ENCODE measurements at places on chromosomes 6 and 20. TPM values are rescaled to one million over a fixed set of nuclear protein-coding genes. Genes with fewer than 3 reads are reported as not detected.

- no peaks in the 10 kb centered on the region for H3K27me3 ChIP-seq
- no peaks in the 10 kb centered on the region for H3K36me3 ChIP-seq
- DNase-seq: no peak
- H3K4me3 ChIP-seq: peak overlapping the region; percentile 4
Measured at GRCh38 chr20:19937651-19938420, 79.3 kb upstream of the NAA20 start.

CLVS2 gene
- not detected for total RNA-seq

DNA sequence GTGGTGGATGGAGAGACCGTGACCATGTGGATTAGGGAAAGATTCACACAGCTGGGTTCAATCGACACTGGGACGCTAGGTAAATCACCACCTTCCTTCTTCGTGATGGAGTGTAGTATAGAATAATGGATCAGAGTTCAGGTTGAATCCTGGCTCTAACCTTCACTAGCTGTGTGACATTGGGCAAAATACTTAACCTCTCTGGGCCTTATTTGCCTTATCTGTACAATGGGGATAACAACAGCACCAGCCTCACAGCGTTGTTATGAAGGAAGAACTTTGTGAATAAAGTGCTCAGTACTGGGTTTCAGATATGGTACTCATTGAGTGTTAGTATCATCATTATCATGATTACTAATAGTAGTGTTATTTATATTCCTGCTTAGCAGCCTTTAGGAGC, 126.1 kb upstream of the AKAP12 start:
- H3K27ac ChIP-seq: no peak overlapping the region
- H3K4me3 ChIP-seq: no peak overlapping the region
- H3K4me1 ChIP-seq: no peaks in the 10 kb centered on the region
- no peak for DNase-seq
- H3K36me3 ChIP-seq: no peaks in the 10 kb centered on the region

DNA sequence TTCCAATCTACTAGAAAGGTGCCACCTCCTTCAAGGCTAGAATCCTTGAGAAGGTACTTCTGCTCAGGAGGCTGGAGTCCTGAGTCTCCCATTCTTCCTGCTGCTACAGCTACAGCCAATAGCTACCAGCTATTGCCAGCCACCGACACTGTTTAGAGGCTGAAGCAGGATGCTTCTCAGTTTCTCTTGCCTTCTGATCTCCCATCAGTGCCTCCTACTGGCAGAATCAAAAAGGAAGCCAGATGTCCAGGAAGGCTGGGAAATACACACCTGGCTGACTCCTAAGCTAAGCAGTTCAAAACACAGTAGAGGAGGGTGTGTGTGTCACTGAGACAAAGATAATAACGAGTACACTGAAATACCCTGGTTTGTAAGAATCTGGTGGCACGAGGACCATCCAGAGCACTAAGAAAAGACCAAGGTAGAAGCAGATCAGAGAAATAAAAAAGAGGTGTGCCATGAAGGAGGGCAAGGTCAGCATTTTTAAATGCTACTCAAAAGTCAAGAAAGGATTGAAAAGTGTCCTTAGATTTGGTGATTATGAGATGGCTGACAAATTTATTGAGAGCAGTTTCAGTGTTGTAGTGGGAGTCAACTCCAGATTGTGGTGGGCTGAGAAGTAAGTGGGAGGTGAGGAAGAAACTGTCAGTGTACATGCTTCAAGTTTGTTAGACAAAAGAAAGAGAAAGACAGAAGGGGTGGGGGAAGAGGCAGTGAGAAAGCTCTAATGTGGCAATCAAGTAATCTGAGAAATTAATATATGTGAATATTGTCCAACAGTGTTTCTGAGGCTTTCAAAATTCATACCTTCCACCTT, 2.3 kb upstream of the HLA-DMA start:
- H3K27ac ChIP-seq: no peak overlapping the region
- H3K4me1 ChIP-seq: peaks cover 33% of the 10 kb centered on the region
- no peak for DNase-seq
- no peaks in the 10 kb centered on the region for H3K36me3 ChIP-seq

DNA sequence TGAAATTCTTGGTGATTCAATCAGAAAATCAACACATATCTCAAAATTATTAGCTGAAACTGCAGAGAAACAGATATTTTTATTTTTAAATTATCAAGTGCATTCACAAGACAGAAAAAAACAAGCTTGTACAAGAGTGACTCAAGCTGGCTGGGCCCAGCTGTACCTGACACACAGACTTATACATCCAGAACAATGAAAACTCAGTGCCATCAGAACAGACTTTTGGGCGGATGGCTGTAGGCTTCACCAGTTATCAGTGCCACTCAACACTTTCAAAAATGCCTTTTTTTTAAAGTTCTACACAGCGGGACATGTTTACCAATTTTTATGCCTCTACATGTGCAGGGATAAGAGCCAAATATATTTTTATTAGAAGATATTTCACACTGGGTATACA, 102.8 kb downstream of the MYB start:
- H3K27me3 ChIP-seq: no peaks in the 10 kb centered on the region
- H3K4me3 ChIP-seq: no peak overlapping the region
- H3K27ac ChIP-seq: no peak overlapping the region
- no peak for DNase-seq

GRCh38 chr6:51459958-51460357, 627.5 kb downstream of the PKHD1 start:
- H3K4me3 ChIP-seq: no peak overlapping the region
- H3K4me1 ChIP-seq: no peaks in the 10 kb centered on the region
- H3K27ac ChIP-seq: no peak overlapping the region

DNA sequence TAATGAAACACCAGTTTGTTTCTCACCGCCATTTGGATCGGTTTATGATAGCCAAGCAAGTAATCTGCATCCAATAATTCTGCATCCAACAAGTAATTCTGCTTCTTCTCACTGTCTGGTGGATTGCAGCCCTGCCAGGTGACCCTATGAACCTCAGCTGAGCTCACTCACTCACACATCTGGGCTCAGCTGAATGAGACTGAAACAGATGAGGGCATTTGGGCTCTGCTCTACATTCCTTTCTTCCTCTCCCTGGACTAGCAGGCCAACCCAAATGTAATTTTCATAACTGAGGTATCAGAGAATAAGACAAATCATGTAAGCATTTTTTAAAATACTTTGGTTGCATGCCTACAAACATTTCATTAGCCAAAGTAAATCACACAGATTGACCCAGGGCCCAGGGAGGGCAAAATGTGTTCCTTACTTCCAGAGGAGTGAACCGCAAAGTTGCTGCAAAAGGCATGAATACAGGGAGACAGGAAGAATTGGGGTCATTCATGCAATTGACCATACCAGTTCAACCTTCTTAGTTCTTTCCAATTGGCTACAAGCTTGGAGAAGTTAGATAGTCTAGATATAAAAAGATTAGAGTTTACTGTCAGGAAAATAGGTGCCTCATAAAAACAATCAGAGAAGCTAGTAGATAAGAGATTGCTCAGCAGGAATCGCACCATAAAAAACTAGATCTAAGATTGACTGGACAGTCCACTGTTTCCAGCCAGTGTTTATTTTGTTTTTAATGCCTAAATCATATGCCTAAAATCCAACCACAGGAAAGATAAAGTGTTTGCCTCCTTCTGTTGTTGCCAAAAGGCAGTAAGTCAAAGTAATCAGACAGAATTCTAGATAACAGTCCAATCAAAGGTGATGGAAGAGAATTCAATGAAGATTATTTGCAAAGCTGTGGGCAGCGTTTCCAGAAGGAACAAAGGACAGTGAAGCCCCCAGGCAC, 43.7 kb downstream of the CBLN4 start:
- H3K27ac ChIP-seq: no peak overlapping the region
- no peaks in the 10 kb centered on the region for H3K36me3 ChIP-seq
- no peak for DNase-seq
- no peaks in the 10 kb centered on the region for H3K4me1 ChIP-seq
- H3K4me3 ChIP-seq: no peak overlapping the region

RNF217 gene
- 0.59 TPM for total RNA-seq

Data from T-cell (primary cell).